NCI-H2107 (cell line): ENCODE measurements at places on chromosomes 3 and 15.

DNA sequence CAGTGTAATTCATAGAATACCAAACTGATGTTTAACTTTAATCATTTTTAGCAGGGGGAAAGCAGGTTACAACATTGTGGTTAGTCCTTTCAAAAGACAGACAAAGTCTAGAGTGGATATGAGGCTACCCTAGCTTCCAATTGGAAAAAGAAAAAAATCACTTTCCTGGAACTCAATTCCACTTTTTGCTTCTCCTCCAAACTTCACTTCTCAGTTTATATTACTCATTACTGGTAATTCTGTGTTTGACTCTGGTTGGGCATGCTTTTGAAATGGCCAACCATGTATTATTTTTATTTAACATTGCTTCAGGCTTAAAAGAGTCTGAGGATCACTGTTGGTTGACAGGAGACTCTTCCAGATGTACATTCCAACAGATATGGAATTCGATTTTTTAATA is 84.8 kb downstream of the RAP2B start:
- DNase-seq, result no peak

- DNase-seq, result no peak
These were observed 213.6 kb upstream of the TSC22D2 start for GRCh38 chr3:150194513-150194912.

GRCh38 chr15:85044251-85044853 is 62.7 kb downstream of the PDE8A start:
- DNase-seq, result no peak

- DNase-seq, result no peak
These were observed 30.9 kb downstream of the MYO9A start for GRCh38 chr15:72086920-72087648.

- DNase-seq, result no peak
These were observed 57.0 kb upstream of the CMTM7 start for GRCh38 chr3:32334675-32335074.

DNA sequence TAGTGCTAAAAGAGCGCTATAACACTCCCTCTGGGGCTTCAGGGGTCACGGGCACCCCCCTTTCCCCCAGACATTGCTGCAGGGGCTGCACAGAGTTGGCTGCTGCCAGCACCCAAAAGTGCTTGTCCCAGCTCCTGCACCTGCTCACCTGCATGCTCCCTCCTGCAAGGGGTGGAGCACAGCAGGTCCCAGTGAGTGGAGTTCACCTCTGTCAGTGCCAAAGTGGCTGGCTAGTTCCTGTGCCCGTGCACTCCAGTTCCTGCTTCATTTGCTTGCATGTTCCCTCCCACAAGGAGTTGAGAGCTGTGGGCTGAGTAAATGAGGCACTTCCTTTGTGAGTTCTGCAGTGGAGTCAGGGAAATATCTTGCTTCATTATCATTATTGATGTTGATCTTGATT is 476.9 kb downstream of the SQOR start:
- no peak for DNase-seq

GRCh38 chr15:63504979-63505841 is 817 bp downstream of the USP3 start:
- no peak for DNase-seq

DNA sequence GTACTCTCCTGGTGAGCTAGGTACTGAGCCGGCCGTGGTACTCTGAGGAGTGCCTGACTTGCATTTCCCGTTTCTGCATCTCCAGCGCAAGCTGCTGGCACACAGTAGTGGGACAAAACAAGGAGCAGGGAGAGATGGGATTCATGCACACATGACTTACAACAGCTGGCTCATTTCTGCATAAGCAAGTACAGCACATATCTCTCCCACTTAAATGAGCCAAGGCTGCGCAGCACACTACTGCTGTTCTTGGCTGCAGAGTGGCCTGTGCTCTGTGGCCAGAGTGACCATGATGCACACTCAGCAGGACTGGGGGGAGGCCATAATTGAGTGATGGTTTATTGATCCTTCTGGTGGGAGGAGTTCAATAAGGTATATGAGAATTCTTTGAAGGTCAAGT is 59.2 kb upstream of the ABHD17C start:
- no peak for DNase-seq

- no peak for DNase-seq
These were observed 91.2 kb downstream of the EOMES start for GRCh38 chr3:27630885-27631284.

- DNase-seq, result no peak
These were observed 10.0 kb upstream of the ST8SIA2 start for GRCh38 chr15:92383519-92384324.

GRCh38 chr15:65841121-65841930 is 28.0 kb upstream of the RAB11A start:
- DNase-seq, result no peak

- no peak for DNase-seq
These were observed 332.7 kb downstream of the PDCD6IP start for GRCh38 chr3:34131091-34131490.
